ENCODE measurements at places on chromosomes 2 and 18.

- no peak for DNase-seq
These were observed 23.9 kb downstream of the PMAIP1 start for GRCh38 chr18:59923539-59924196.

GRCh38 chr2:70816726-70817125 is 3.7 kb downstream of the CLEC4F start:
- no peak for DNase-seq

GRCh38 chr2:63484481-63484880 is 103.8 kb downstream of the WDPCP start:
- no peak for DNase-seq

- DNase-seq: no peak
These were observed 33.4 kb upstream of the ST3GAL5 start for GRCh38 chr2:85922199-85922598.

DNA sequence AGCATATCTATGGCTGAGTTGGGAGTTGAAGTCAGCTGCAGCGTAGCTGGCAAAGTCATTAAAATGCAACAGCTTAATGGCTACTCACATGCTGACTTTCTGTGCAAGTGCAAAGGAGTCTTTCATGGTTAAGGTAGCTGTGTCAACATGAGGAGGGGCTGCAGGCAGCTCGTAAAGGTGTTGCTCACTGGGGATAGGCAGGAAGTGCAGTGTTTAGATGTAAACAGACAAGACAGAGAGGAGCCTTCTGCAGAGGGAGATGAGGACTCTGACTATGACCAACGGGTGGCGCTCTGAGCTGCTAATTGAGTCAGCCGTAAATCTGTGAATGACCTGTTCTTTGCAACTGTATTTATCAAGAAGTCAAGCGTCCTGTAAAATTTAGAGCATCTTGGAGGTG is 22.3 kb upstream of the CAVIN2 start:
- peak; percentile 62 for DNase-seq

GRCh38 chr2:62870966-62871365 is 165.5 kb downstream of the EHBP1 start:
- DNase-seq: no peak

GRCh38 chr2:44844651-44845270 is 96.7 kb upstream of the SIX3 start:
- DNase-seq: no peak

DNA sequence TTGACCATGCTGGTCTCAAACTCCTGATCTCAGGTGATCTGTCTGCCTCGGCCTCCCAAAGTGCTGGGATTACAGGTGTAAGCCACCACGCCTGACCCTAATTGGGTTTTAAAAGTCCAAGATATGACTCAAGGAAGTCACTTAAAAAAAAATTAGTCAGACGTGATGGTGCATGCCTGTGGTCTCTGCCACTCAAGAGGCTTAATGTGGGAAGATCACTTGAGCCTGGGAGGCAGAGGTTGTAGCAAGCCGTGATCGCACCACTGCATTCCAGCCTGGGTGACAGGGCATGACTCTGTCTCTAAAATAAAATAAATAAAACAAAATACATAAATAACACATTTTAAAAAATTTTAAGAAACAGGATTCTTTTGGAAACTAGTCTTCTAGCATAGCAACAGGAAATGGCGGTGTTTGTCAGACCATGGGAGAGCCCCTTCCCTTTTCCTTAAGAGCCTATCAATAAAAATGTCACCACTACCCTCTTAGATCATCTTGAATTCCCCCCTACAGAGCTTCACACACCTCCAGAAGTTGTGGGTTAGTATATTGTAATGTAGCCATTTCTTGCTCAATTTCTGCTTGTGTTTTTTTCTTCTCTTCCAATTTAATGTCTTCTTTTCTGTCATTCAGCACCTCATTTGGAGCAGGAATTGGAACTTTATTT is 20.1 kb downstream of the SFT2D3 start:
- no peak for DNase-seq

DNA sequence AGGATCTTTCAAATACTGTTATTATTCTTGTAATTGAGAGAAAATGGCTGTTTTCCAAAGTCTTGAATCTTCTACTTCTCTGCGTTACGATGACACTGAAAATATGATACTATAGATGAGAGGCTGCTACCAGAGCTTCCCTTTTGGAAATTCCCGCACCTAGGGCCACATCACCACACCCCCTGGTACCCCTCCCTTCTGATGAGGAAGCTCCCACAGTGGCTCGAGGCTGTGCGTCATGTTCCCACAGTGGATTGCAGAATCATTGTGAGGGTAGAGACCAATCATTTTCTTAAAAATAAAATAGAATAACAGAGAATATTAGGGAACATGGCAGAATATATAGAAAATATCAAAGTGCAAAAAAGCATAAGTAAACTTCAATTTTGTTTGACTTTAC is 268.9 kb upstream of the SMIM21 start:
- DNase-seq: no peak
